Caudate nucleus (tissue), 63 donors: ENCODE measurements at places on chromosomes 12 and 14.

DNA sequence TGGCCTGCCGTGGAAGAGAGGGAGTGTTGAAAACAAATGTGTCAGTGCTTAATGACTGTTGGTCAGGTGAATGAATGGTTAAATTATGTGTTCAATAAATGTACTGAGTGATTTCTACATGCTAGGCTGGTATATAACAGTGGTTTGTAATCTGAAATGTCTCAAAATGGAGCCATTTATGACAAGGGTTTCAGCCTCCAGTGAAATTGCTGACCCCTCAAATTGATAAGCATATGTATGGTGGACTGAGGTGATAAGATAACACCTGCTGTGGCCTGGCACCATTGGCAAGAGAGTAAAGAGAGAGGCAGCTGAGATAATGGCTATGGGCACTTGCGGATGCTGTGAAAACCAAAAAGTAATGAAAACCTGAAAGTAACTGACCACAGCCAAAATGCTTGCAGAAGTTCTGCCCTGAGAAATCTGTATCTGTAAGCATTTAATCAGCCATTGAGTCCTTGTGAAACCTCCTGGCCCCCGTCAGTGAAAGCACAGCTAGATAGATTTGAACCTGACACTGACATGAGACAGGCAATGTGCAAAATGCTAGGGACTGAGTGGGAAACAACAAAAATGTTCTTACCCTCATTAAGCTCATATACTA, 1.4 kb upstream of the BCAT1 start:
- DNase-seq, result no peak

GRCh38 chr12:62873826-62874448, 61.0 kb downstream of the PPM1H start:
- no peak for DNase-seq

DNA sequence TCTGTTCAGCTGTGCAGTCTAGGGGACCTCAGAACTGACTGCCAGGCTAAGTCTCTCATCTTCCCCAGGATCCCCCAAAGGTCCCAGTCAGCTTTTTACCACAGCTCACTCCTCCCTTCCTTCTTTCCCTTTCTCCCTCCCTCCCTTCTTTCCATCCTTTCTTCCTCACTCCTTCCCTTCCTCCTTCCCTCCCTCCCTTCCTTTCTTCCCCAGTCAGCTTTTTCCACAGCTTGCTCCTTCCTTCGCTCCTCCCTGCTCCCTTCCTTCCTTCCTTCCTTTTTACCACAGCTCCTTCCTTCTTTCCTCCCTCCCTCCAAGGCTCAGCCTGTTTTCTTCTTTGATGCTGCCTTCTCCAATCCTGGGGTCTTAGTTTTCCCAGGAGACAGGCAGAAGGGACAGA, 39.2 kb downstream of the ATG14 start:
- DNase-seq, result no peak

GRCh38 chr14:39028620-39029019, 74.4 kb downstream of the SEC23A start:
- no peak for DNase-seq

- DNase-seq, result no peak
Measured at GRCh38 chr12:95700316-95700785, 90.2 kb downstream of the NTN4 start.

GRCh38 chr12:115541891-115542421, 735.5 kb downstream of the MED13L start:
- DNase-seq, result no peak

DNA sequence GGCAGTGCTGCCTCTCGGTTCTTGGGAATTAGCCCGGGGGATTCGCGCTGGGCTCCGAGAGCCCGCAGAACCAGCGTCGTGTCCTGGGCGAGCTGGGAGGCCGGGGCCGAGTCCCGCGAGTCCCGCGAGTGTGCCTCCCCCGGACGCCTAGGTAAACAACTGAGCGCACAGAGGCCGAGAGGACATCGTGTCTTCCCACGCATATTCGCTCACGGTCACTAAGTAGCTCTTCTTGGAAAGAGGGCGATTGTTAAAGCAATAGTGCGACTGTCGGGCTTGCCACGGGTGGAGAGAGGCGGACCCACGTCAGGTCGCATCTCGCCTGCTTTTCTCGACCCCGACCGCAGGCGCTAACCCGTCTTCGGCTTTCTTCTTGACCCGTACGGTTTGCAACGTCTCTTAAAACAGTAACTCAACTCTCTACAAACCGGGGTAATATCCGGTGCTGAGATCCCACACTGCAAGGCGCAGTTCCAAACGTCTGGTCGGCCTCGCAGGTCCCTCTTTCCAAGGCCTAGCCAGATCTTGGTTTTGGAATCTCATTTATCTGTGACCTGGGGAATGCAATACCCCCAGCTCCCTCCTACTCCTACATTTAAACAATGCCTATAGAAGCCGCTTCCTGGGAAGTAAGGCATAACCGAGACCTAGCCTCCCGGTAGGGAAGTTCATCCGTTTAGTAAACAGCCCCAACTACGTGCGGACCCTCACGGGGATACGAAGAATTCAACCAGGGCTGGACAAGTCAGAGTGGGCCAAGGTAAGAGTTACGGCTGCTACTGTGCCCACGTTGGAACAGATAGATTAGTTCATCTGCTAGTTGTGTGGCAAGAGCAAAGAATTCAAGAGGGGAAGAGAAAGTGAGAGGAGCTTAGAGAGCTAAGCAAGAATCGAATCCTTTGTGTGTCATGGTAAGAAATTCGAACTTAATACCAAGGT, 736 bp upstream of the PHLDA1 start:
- DNase-seq, result no peak
